ENCODE measurements at places on chromosomes 6 and 20. TPM values are rescaled to one million over a fixed set of nuclear protein-coding genes. Genes with fewer than 3 reads are reported as not detected.

SRMS gene
- polyA plus RNA-seq = not detected

WFDC10A gene
- polyA plus RNA-seq = not detected

- DNase-seq = no peak
Measured at GRCh38 chr6:67131827-67132226, 1424.8 kb upstream of the EYS start.

DNA sequence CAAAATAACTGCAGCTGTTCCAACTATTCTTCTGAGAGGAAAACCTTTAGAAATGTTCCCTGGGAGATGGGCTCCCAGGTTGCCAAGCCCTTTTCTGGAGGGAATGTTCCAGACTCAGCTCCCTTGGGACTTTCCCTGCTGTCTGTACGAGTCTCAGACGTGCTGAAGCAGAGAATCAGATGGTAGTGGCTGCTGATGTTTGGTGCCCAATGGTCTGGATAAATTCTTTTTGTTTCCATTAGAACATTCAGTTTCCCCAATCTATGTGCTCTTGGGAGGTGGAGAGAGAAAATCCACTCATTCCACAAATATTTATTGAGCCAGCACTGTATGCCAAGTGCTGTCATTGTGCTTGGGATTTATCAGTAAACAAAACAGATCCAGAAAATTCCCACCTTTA lies 40.0 kb downstream of the SNHG17 start:
- no peak for DNase-seq

- no peak for DNase-seq
Measured at GRCh38 chr20:34978092-34978744, 22.6 kb downstream of the MYH7B start.

DNA sequence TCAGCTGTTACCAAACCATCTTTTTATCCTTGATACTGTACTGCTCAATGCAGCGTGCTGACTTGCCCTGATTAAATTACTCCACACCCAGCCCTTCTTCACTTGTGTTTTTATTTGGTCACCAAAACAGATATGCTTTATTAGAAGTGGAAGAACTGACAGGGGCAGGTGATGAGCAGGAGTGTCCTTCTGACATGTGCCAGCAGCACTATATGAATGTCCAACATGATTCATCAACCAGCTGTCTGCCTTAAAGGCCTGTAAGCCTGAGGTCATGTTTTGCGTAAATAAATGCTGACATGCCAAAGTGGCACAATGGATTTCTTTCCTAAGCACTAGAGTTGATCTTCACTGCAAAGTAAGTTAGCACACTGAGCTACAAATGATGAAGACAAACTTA lies 15.4 kb downstream of the POPDC3 start:
- no peak for DNase-seq

DNA sequence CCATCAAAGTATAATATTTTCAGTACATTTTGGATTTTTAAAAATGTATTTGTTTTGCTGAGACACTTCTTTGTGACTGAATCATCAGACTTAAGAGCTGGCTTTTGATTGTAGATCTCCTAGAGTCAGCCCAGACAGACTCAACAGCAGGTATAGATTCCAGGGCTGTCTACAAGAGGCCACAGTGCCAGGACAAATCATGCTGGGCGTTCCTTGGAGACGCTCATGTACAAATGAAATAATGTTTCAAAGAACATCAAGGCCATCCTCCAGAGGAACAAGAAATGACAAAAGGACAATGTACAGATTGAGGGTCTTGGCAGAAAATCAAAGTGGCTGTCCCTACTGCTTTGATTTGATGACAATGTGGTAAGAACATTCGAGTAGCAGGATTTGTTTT lies 369.3 kb downstream of the GRIK2 start:
- no peak for DNase-seq

- DNase-seq = peak; percentile 67
Measured at GRCh38 chr20:31590717-31591225, 14.3 kb upstream of the ID1 start.

All from GM23338 (cell line).